ENCODE measurements at places on chromosomes 11 and 22.

GRCh38 chr11:118658429-118659313 is 20.8 kb downstream of the TREH start:
- peak; percentile 24 for DNase-seq

DNA sequence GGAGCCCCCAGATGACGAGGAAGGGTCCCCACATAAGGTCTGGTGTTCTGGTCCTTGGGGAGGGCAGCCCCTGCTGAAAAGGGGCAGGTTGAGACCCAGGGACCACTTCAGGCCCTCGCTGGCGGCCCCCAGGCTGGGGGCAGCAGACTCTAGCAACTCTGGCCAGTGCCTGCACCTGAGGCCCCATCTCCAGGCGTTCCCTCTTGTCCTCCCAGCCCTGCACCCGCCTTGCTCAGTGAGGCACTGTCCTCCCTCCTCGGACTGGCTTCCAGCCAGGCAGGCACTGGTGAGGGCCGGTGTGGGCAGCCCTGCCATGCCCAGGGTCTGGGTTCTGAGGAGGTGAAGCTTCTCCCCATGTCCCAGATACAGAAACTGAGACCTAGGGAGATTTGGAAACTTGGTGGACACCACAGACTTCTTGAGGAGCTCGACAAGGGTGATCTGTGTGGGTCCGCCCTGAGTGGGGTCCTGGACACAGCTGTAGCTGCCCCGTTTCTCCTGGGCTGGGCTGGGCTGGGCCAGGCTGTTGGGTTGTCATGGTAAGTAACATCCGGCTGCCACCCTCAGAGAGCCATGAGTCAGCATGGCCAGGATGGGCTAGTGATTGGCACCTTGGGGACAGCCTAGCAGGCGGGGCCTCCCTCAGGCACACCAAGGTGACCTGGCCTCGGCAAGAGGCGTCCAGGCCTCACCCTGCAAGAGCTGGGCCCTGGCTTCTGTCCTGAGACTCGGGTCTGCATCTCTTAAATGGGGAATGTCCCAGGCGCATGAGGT is 11.1 kb upstream of the PHLDA2 start:
- DNase-seq: peak; percentile 66

DNA sequence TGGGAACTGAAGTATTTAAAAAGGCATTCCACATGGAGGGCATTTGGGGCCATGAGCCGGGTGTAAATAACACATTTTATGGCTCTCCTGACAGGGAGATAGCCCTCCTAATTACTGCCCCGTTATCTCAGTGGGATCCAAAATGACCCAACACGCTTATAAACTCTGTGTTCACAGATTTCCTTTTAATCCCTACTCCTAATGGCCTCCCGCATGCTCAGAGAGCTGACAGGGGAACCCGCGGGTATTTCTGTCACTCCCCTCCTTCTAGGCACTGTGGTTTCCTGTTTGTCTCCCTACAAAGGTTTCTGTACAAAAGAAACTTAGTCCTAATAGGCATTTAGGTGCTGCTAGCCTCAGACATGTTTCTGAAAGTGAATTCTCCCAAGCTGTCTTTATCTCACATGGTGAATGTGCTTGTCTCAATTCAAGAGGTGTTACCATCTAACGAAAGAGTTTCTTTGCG is 202.8 kb upstream of the SEZ6L start:
- no peak for DNase-seq

DNA sequence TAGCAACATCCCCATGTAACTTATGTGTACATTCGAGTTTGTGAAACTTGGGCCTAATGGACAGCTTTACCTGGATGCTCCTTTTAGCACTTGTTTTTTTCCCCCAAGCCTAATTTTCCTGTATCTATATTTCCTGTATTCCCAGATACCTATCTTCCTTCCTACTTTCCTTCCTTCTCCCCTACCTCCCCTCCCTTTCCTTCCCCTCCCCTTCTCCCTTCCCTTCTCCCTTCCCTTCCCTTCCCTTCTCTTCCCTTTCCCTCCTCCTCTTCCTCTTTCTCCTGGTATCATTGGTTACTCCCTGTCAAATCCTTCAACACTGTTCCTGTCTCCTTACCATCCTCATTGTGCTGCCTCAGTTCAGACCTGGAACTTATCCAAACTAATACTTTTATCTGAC is 111.8 kb downstream of the HIPK3 start:
- DNase-seq: peak; percentile 17

Data from lung microvascular endothelial cell (primary cell).